HL-60 (cell line): ENCODE measurements at places on chromosomes 3 and 15.

DNA sequence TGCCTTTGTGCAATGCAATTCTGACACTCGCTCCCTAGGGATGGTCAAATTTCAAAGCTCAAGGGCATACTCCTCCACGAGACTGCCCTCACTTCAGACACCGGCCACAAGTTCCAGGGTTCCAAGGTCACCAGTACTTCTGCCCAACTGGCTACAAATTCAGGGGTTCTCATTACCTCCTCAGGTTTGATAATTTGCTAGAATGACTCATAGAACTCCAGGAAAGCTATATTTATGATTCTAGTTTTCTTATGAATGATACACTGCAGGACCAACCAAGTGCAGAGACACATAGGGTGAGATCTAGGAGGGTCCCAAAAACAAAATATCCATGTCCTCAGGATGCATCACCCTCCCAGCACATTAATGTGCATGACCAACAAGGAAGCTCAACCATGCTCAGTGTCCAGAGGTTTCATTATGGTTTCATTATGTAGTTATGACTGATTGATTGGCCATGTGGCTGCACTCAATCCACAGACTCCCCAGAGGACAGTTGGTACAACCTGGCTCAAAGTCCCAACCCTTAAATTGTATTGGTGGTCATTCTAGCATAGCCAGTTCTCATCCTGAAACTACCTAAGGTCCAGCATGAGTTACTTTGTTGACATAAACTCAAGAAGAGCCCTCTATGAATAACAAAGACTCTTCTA lies 170.4 kb upstream of the LRRN1 start:
- no peak for DNase-seq

DNA sequence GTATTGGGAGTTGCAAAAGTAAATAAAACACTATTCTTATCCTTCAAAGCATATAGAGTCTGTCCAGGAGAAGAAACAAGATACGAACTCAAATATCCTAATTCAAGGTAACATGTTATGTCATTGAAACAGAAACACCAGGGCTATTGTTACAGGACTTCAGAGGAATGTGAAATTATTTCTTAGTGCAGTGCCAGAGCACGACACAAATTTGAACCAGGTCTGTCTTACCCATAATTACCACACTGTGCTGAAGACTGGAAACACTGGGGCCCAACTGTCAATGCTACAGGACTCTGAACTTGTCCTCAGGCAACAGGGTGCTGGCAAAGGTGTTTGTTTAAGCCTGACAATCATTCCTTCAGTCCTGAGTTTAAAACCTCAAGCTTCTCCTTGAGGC lies 633.6 kb upstream of the UBE2E2 start:
- no peak for DNase-seq

- no peak for DNase-seq
These were observed 123.1 kb downstream of the ADAMTSL3 start for GRCh38 chr15:83776986-83777385.

GRCh38 chr15:81126892-81127291 lies 7.2 kb upstream of the CFAP161 start:
- DNase-seq: no peak

GRCh38 chr3:65830948-65831732 lies 207.6 kb downstream of the MAGI1 start:
- DNase-seq: no peak

GRCh38 chr3:141454906-141455602 lies 31.8 kb upstream of the RASA2 start:
- DNase-seq: no peak

DNA sequence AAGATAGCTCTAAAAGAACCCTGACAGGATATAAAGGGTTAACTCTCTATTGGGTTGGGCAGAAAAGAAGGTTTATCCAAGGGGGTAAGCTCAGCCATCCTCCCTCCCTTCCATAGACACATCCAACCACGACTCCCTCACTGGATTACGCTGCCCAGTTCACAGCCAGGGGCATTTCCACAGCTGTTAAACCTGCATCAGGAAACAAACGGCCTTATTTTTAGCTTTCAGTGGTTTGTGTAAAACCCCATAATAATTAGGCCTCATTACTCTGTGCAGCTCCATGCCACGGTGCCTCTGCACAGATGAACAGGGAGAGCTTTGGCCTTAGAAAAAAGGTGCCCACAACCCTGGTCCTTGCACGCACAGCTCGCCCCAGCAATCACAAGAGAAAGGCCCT lies 110.6 kb downstream of the GABRB3 start:
- no peak for DNase-seq

- no peak for DNase-seq
These were observed 70.8 kb downstream of the FBLN2 start for GRCh38 chr3:13619661-13620230.

DNA sequence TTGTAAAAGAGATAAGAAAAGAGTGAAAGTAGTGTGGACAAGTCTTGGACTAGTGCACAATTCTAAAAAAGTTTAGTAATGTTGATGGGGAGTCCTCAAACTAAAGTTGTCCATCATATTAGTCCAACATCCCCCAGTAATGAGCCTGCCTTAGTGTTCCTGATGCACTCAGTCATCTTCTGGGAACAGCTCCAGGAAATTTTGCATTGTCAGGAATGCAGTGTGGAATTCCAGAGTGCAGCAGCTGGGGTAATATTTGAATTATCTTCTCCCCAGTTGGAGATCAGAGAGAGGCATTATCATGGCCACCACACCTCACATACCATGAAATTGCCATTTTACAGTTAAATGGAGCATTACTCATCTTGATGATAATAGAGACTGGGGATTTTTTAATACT lies 528.8 kb upstream of the NAALADL2 start:
- no peak for DNase-seq

DNA sequence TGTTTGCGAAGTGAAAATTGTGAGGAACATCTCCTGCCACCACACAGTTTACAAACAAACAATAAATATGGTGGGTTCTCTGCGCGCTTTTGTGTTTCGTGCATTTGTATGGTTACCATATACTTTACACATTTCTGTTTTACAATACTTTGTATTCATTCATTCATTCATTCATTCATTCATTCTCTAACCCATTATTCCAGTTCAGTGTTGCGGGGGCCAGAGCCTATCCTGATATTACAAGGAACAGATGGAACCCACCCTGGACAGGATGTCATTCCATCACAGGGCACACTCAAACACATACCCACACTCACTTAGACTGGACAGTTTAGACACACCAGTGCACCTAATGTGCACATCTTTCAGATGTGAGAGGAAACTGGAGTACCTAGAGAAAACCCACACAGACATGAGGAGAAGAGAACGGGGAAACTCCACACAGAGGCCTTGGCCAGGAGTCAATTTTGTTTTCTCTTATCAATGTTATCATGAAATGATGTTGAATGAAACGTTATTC lies 160.5 kb downstream of the FNDC3B start:
- no peak for DNase-seq

GRCh38 chr15:42503825-42504224 lies 8.4 kb downstream of the SNAP23 start:
- no peak for DNase-seq

DNA sequence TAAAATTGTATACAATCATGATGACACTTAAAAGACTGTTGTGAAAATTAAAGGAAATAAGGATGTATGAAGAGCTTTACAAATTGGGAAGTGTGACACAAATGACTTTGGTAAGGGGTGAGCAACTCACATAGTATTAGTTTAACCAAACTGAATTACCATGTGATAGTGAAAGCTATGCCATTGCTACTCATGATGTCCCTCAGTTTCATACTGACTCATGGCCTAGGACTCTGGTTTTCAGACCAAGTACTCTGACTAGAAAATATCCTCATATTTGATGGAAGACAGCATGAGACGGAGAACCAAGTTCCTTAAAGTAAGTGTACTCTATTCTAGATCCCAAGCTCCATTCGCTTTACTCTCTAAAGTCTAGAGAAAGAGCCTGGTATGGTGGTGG lies 203.2 kb upstream of the ICE2 start:
- DNase-seq: no peak

DNA sequence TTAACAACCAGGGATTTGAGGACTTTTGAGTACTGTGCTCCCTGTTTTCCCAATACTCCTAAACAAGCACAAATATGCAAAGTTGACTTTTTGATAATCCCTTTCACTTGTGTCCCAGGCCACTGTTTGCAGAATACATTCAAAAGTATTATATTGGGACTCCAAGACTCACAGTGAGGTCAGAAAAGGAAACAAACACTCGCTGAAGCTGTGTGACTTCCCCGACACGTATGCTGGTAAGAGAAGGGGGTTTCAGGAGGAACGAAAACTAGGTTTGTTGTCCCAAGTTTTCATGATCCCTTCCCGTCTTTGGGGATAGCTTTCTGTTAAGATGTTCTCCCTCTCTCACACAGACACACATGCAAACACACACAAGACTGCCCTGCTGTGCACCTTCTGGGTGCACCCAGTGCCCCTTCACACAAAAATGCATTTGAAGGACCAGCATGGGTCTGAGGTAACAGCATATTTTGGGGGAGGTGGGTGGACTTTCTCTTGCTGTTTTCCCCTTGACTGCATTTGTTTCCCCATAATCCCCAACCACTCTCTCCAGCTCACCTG lies 225.2 kb upstream of the PRICKLE2 start:
- DNase-seq: no peak

- no peak for DNase-seq
These were observed 2.8 kb upstream of the PRICKLE2 start for GRCh38 chr3:64228110-64228509.

GRCh38 chr3:25344670-25345069 lies 83.4 kb upstream of the RARB start:
- no peak for DNase-seq
